ENCODE measurements at places on chromosomes 2 and 18.

DNA sequence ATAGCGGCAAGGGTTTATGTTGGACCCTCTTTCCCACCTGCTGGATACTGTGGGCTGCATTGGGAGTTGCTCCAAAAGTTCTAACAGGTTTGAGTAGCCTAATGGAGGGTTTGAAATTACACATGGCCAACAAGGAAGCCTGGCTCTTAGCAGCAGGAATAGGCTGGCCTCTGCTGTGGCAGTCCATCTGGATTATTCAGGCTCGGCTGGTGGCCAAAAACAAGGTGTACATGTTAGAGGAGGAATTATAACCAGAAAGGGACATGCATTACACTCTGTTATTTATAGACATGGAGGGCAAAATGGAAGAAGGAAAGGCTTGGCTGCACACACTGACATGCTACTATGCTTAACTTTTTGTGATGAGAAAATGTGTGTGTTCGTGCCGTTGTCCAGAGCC, 61.1 kb upstream of the NRXN1 start:
- no peak for DNase-seq

GRCh38 chr2:233468047-233468740, 98.4 kb downstream of the USP40 start:
- no peak for DNase-seq

DNA sequence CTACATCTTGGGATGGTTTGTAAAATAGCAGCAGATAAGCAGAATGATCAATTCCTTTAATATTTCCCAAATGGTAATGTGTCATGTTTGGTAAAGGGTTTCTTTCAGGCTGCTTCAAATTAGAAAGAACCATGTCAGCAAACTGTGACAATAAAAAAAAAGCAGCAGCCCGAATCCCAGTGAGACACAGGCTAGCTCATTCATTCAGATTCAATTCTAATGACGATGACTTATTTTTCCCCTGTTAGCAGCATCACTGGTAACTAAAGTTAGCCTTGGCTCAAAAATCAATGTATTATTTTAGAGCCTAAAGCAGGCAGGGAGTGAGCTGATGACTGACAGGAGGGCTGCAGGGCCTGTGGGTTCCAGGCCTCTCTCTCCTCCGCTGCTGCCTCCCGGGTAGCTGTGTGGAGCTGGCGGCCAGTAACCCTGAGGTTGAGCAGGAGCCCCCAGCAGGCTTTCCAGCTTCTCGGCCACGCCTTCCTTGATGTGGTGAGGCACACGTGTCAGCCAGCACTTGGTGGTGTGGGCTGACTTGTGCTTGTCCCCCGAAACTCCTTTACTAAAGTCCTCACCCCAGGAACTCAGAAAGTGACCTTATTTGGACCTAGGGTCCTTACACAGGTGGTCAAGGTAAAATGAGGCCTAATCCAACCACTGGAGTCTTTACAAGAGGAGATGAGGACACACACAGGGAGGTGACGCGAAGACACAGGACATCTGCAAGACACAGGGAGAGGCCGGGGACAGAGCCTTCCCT, 120.5 kb upstream of the HS6ST1 start:
- DNase-seq: peak; percentile 83

DNA sequence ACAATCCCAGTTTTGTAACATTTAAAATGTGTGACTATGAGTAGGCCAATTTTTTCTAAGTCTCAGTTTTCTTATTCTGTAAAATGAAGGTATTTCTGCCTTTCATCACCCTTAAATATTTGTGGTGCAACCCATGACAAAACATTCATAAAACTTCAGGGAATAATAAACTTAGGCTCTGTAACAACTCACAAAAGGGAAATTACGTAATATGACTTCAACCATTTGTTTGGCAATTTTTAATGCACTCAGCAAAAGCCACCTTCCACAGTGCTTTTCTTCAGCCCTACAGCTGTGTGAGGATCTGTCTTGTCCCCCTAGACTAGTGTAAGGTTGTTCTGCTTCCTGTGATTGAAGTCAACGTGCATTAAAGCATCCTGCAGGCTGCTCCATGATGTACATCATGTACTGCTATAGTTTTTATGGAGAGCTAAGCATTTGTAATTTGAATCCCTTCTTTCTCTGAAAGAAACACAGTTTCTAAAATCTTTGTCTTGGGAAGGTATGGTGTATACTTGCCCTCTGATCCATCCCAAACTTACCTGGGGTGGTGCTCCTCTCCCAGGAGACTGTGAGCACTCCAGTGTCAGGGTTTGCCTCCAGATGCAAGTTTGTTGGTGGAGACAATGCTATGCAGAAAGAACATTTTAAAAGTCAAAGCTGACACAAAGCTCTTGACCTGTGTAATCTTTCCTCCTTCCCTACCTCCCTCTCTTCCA, 39.1 kb downstream of the FN1 start:
- no peak for DNase-seq
